ENCODE measurements at places on chromosomes 3 and 15. TPM values are rescaled to one million over a fixed set of nuclear protein-coding genes. Genes with fewer than 3 reads are reported as not detected.

Gene ZKSCAN7
- 1.8 TPM for polyA plus RNA-seq

Gene KNG1
- not detected for polyA plus RNA-seq

Gene PAQR5
- polyA plus RNA-seq = not detected

Gene HYKK
- polyA plus RNA-seq = not detected

Gene IL12A
- 3.5 TPM for polyA plus RNA-seq

Gene GOLGA6B
- not detected for polyA plus RNA-seq

Gene ZNF385D
- polyA plus RNA-seq = 0.24 TPM
